ENCODE measurements at places on chromosomes 7 and 10.

DNA sequence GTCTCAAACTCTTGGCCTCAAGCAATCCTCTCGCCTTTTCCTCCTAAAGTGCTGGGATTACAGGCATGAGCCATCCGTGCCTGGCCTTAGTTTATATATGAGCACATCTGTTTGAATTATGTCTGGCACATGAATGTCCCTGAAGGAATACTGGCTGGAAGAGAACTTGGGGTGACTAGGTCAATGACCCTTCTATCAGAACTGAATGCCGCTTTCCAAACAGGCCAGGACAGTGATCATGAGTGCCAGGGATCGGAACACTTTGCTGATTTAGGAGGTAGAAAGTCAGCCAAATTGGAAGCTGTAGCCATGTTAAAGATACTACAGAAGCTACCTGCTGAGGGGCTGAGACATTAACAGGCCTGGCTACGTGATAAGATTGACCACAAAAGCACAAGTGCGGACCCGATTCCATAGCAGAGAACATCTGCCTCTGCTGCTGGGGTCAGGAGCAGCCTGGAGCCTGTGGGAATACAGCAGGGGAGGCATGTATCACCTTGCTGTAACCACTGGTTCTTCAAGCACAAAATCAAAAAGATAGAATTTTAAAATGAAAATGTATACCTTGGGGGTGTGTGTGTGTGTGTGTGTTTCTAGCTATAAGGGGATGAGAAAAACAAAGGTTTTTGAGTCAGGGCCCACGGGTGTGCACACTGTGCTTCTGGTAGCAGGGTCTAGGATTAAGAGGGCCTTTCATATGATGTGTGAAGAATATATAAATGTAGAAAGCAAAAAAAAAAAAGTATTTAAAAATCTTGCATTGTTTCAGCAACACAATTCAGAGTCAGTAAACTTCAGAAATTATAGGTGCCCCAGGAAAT lies 293.7 kb downstream of the BBS9 start:
- DNase-seq = no peak

DNA sequence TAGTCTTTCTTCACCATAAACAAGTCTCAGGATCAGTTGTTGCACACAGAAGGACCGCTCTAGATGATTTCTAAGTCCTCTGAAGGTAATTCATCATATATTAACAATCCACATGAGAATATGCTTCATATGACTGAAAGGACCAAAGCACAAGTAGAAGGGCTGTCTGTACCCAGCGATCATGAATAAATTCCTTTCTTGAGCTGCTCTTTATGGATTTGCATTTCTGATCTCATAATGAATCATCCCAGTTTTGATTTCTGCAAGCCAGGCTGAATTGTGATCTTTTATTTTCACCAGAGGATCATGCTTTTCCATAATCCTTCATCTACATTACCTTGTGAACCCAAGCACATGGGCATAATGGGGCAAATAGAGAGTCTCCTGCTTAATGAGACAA lies 675.6 kb downstream of the MAGI2 start:
- no peak for DNase-seq

DNA sequence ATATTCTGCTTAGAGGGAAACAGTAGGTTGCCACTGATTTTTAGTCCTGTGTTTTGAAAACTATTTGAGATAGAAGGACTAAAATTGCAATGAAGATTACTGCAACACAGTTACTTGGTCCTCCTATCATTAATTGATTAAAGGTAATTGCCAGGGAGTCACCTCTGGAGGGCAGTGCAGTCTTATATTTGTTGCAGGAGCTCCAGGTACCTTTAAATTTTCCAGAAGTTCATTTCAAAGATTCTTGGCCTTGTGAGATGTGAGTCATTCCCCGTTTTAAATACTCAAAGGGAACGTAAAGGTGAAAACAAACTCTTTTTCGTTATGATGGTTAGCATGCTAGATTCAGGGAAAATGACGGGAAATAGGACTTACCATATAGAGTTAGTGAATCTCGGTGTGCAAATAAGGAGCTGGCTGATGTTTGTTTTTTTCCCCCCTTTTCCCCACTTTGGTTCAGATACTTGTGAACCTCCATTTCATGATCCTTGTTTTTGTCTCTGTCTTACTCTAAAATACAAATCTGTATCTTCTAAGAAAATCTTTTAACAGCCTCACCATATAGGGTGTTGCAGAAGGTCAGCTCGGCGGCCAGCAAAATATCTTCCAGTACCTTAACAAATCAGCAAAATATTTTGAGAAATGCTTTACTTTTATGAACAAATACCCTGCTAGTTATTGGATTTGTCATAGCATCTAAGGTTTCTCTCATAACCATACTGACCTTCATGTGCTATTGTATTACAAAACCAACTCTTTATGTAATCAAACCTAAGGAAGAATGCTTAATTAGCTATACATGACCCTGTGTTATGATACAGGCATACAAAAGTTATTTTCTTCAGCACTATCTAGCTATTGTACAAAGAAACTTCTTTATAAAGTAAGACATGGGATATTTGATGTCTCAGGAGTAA lies 143.0 kb upstream of the HDAC9 start:
- DNase-seq = peak; percentile 15

- DNase-seq = no peak
Observed at GRCh38 chr7:113161050-113161449, 42.7 kb upstream of the SMIM30 start.

- no peak for DNase-seq
Observed at GRCh38 chr7:81715984-81716588, 53.8 kb downstream of the HGF start.

GRCh38 chr7:101169838-101170551 lies 4.6 kb upstream of the VGF start:
- DNase-seq = peak; percentile 79

DNA sequence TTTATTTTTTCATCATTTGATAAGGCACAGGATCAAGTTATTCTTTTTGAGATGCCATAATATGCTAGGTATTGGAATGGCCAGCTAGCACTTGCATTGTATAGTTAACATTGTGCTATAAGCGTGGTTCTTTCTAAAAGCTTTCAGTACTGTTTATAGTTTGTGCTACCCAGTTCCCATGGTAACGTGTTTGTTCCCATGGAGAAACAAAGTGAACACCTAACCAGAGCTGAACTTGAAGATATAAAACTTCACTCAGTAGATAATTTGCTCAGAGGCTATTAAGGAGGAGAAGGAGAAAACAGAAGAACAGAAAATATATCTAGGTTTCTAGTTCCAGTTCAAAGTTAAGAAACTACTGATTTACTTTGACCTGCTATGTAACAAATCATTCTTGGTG lies 23.6 kb upstream of the ITGB8 start:
- DNase-seq = no peak

DNA sequence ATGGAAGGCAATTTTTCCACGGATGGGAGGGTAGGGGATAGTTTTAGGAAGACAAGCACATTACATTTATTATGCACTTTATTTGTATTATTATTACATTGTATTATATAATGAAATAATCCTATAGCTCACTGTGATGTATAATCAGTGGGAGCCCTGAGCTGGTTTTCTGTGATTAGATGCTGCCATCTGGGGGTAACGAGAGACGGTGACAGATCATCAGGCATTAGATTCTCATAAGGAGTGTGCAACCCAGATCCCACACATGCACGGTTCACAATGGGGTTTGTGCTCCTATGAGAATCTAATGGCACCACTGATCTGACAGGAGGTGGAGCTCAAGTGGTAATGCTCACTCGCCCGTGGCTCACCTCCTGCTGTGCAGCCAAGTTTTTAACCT lies 103.9 kb upstream of the STK17A start:
- DNase-seq = no peak

GRCh38 chr7:41858201-41858600 lies 155.3 kb upstream of the INHBA start:
- no peak for DNase-seq

- no peak for DNase-seq
Observed at GRCh38 chr10:112628951-112629609, 182.1 kb downstream of the VTI1A start.

GRCh38 chr7:159065852-159066480 lies 78.7 kb downstream of the VIPR2 start:
- DNase-seq = peak; percentile 28

DNA sequence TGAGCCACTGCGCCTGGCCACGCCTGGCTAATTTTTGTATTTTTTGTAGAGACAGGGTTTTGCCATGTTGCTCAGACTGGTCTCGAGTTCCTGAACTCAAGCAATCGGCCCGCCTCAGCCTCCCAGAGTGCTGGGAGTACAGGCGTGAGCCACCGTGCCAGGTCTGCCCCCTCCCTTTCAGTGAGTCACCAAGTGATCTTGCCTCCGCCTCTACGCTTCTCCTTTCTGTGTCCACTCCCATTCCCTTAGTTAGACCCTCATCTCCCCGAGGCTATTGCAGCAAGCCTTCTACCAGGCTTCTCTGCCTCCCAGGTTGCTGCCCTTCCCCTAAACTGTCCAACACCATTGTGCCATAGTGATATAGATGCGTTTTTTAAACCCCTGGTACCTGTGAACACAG lies 32.9 kb downstream of the CDC123 start:
- no peak for DNase-seq

DNA sequence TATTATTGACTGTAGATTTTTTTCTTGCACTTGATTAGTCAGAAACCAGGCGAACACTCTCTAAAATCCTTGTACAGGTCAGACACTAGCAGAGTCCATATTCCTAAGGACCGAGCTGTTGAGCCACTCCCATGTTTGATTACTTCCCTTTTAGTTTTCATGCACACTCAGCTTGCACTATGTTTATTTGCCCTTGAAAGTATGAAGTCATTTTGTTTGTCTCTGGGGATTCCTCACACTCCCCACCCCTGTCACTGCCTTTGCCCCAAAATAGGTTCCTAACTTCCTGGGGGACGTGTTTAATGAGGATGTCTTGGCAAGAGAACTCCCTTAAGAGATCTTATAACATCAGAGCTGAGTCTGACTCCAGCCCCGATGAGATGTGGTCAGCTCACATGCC lies 182.1 kb downstream of the EVX1 start:
- DNase-seq = no peak

DNA sequence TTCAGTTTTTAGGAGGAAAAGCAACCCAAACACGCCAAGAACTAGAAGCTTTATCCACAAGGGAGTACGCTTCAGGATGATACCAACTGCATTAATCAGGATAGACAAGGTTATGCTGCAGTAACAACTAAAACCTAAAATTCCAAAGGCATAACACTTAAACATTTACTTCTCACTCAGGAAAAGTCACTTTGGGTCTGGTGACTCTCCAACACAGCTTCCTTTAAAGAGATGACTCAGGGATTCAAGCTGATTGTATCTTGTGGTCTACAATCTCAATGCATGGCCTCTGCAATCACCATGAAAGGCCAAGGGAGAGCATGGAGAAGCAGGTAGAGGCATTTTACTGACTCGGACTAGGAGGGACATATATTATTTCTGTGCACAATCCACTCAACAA lies 315.8 kb downstream of the KCNMA1 start:
- DNase-seq = no peak

- no peak for DNase-seq
Observed at GRCh38 chr7:71626206-71626605, 494.3 kb downstream of the GALNT17 start.

DNA sequence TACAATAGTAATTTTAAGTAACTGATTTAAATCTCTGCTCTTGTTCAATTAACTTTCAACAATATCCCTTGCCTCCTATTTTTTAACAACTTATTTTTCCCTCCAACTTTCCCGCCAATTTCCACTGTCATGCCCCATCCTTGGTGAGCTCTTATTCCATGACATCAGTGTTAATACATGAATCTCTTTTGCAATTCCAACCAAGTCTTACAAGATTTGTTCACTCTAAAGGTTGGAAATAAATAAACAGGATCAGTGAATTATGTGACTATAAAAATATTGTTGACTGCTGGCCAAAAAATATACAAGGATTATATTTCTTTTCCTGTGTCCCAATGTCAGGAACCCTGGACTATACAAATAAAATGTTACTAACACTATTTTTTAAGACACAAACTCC lies 21.0 kb upstream of the AGMO start:
- no peak for DNase-seq

GRCh38 chr10:29412485-29412884 lies 123.6 kb downstream of the LYZL1 start:
- no peak for DNase-seq

DNA sequence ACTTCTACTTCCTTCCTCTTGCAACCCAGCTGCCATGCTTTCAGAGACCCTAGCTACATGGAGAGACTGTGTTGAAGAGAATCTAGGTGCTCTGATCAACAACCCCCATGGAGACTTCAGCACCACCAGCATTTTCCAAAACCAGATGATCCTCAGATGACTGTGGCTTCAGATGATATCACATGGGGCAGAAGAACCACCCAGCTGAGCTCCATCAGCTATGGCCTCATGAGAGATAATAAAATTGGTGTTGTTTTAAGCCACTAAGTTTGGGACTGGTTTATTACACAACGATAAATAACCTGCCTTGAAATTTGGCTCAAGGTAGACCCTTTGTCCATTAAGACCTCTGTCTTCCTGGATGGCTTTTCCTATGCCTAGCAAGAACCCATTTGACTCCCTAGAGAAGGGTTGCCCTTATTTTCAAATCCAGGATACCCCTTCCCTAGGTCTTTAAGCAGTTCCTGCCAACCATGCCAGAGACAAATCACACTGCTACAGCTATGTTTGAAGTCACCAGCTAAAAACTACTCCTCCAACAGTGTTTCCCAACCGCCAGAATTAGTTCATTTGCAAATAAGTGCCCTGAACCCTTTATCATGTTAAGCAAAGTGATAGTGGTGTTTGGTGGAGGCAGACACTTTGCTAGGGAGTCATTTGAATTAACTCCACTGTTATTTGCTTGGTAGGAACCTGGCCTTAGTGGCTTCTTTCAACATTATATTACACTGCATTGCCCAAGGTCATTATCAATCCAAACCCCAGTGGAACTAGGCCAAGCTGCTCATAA lies 136.9 kb upstream of the PALS2 start:
- DNase-seq = no peak

DNA sequence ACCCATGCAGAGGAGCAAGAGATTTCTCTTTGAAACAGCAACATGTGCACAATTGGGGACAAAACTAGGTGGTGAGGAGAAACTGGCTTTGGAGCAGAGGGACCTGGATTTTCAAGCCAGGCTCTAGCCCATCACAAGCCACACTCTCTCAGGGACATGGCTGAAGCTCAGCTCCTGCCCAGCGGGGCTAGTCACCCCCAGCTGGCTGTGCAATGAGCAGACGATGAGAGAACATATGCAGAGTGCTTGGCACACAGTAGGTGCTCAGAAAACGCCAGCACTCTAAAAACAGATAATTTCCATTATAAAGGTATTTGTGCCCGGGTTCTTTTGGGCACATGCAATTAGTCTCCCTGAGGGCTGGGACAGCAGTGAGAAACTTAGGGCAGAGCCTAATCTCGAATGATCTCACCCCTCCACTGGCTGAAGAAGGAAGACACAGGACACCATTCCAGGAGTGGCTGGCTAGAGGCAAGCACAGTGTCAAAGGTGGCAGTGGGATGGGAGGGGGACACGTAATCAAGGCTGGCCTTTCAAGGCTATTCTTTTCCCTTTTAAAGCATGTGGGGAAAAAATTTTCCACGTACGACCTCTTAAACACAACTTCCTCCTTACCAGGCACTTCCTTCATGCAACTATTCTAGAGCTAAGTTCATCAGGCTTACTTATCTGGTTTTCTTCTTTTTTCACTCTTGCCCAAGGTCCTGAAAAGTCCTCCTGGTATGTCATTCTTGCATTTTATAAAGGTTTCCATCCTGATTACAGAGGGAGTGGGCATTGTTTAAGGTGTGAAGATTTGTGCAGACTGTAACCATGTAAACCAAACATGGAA lies 15.1 kb downstream of the FAM53B start:
- DNase-seq = no peak
